Progenitor cell of endocrine pancreas (in vitro differentiated cells): ENCODE measurements at places on chromosomes 5 and 9.

DNA sequence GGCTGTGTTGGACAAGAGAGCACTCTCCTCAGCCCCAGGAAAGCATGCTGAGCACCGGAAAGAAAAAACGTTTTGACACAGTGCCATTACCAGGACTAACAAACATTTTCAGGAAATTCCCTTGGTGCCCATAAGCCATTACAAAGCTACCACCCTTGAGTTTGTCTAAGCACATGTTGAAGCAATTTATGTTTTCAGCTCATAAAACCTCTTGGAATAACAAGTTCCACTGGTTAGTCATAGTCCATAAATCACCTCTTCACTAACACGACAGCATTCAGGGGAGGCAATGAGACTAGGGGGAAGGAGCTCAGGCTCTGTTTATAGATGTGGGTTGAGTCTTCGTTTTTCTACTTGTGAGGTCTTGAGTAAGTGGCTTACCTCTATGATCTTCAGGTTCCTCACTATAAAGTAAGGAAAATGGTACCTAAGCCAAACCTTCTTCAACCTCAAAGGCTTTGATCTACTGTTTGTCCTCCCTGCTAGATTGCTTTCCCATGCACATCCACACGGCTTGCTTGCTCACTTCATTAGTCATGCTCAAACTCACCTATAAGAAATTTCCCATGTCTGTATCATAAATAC, 65.4 kb downstream of the DRD1 start:
- H3K27me3 ChIP-seq, result no peaks in the 10 kb centered on the region
- H3K4me3 ChIP-seq, result no peak overlapping the region
- no peak overlapping the region for H3K27ac ChIP-seq
- peaks cover 10% of the 10 kb centered on the region for H3K4me1 ChIP-seq
- no peaks in the 10 kb centered on the region for H3K36me3 ChIP-seq

DNA sequence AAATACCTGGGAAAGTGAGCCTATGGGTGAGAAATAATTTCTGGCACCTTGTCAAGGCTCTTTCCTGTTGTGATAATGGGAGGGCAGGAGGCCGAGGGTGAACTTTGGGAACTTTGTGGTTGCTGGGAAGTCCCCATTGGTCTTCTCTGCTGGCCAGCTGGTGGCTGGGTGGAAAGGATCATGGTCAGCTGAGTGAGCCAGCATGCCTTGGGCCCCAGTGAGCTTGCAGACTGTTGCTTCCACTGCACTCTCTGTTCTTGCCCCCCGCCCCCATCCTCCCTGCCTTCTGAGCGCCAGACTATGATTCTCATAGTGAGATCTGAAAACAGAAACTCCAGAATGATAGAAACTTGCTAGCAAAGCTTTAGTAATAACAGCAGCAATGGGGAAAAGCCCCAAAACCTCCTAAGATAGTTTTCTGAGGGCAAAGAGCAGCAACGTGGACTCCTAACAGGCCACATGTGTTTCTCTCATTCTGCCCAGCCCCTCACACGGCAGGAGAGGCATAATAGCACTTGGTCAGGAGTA, 139.2 kb upstream of the SMARCA2 start:
- no peaks in the 10 kb centered on the region for H3K36me3 ChIP-seq
- no peak overlapping the region for H3K27ac ChIP-seq
- DNase-seq, result no peak
- H3K27me3 ChIP-seq, result peaks cover 33% of the 10 kb centered on the region

DNA sequence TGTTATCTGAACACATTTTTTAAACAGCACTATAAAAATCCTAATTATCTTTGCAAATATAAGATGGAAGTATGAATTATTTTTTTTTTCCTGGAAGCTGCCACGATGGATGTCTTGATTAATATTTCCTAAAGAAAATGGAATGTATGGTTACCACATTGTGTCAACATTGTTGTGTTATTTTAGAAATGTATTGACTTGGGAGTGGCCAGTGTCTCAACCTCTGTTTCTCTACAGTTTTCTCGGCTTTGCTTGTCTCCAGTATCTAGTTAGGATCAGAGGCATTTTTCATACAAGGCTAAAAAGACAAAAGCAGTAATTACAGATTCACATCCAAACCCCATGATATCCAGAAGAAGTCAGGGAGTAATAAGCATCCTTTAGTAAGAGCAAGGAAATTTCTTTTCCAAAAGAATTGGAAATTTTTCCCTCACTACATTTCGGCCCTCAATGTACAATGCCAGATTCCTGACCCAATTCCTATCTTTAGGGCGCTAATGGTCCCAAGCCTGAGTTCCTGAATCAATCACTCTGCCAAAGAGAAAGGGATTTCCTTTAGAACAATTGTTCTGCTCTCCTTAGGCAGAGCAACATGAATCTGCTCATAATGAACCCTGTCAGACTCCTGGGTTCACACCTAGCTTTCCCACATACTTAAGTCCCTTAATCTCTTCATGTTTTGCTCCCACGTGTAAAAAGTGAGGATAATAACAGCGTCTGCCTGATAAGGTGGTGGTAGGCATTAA, 111.7 kb downstream of the EDIL3 start:
- H3K27ac ChIP-seq, result no peak overlapping the region
- H3K4me3 ChIP-seq, result no peak overlapping the region
- H3K4me1 ChIP-seq, result peaks cover 8% of the 10 kb centered on the region
- H3K36me3 ChIP-seq, result no peaks in the 10 kb centered on the region
- no peaks in the 10 kb centered on the region for H3K27me3 ChIP-seq
- no peak for DNase-seq

- H3K4me1 ChIP-seq, result peaks cover 3% of the 10 kb centered on the region
- no peaks in the 10 kb centered on the region for H3K36me3 ChIP-seq
- no peak for DNase-seq
- H3K27ac ChIP-seq, result no peak overlapping the region
- H3K27me3 ChIP-seq, result peaks cover 10% of the 10 kb centered on the region
- no peak overlapping the region for H3K4me3 ChIP-seq
Observed at GRCh38 chr9:110114086-110114858, 93.7 kb downstream of the C9orf152 start.

GRCh38 chr5:163408311-163408923, 29.0 kb upstream of the CCNG1 start:
- H3K4me3 ChIP-seq, result no peak overlapping the region
- peaks cover 16% of the 10 kb centered on the region for H3K4me1 ChIP-seq
- H3K27me3 ChIP-seq, result peaks cover under 1% of the 10 kb centered on the region
- no peak overlapping the region for H3K27ac ChIP-seq
- peak; percentile 35 for DNase-seq
- H3K36me3 ChIP-seq, result no peaks in the 10 kb centered on the region

DNA sequence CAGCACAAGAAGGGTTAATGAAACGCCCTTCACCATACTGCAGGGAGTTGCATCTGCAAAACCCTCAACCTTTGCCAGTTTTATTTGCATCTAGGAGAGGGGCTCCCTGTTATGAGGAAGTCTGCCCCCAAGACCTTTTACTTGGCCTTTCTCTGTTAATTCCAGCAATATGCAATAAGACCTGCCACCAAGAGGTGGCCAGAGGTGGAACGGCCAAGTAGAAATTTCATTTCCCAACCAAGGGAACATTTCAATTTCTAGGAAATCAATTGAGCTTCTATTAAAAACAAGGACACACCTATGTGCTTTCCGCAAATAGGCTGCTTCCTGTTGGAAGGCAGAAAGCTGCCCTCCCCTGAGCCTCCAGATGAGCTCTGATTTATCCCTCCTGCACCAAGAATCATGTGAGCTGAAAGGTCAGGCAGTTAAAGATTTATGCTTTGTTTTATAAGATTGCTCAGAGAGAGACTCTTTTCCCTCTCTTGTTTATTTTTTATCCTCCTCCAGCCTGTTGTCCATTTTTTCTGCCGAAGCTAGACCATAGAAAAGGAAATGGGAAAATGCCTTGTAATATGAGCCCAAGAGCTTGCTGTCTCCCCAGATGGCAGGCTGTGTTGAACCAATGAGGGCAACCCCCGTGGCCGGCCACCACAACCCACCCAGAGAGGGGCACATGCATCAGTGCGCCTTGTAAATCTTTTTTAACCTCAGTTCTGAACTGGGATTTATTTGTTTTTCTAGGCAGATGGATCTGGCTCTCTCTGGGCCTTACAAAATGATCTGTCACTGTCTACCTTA, 572.8 kb downstream of the TLE1 start:
- DNase-seq, result no peak
- peaks cover 4% of the 10 kb centered on the region for H3K4me1 ChIP-seq
- peaks cover 5% of the 10 kb centered on the region for H3K27me3 ChIP-seq
- H3K36me3 ChIP-seq, result no peaks in the 10 kb centered on the region

DNA sequence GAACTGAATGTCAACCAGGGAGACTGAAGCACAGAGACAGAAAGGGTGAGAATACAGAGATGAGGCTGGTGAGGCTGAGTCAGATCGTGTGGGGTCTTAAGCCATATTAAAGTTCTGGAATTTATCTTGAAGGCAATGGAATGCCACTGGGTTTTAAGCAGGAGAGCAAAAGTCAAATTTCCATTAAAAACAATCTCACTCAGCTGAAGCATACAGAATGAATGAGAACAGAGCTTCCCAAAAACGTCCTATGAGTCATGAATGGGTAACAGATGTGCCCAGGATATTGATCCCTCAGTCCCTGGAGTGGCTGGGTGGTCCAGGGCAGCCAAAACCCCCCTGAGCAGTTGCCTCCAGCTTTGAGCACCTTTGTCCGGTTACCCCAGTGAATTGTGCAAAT, 44.9 kb downstream of the PFDN1 start:
- no peak overlapping the region for H3K4me3 ChIP-seq
- no peak overlapping the region for H3K27ac ChIP-seq
- no peaks in the 10 kb centered on the region for H3K27me3 ChIP-seq

DNA sequence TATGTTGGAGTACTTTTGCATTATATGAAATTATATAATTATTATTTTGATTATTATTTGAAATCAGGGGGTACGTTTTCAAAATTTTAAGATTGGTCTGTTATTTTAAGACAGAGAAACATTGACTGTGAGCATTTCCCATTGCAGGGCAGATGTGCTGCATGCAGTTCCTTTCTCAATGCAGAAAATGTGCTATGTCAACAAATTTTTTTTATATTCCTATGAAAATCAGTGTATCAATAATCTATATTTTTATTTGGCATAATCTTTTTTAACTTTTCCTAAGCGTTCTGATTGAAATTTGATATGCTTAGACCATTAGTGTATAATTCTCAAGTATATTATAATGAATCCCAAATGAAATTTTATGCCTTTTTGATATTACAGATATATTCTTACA, 41.8 kb upstream of the LRRC70 start:
- H3K27me3 ChIP-seq, result no peaks in the 10 kb centered on the region
- H3K27ac ChIP-seq, result no peak overlapping the region
- DNase-seq, result no peak
- peaks cover 7% of the 10 kb centered on the region for H3K36me3 ChIP-seq
- no peaks in the 10 kb centered on the region for H3K4me1 ChIP-seq
- no peak overlapping the region for H3K4me3 ChIP-seq
